Ascending aorta (tissue), 2 donors: ENCODE measurements at places on chromosomes 1 and 21. TPM values are rescaled to one million over a fixed set of nuclear protein-coding genes. Genes with fewer than 3 reads are reported as not detected.

The PRELP gene
- total RNA-seq, result 142 TPM

The PDE9A gene
- total RNA-seq, result 2.2 TPM

DNA sequence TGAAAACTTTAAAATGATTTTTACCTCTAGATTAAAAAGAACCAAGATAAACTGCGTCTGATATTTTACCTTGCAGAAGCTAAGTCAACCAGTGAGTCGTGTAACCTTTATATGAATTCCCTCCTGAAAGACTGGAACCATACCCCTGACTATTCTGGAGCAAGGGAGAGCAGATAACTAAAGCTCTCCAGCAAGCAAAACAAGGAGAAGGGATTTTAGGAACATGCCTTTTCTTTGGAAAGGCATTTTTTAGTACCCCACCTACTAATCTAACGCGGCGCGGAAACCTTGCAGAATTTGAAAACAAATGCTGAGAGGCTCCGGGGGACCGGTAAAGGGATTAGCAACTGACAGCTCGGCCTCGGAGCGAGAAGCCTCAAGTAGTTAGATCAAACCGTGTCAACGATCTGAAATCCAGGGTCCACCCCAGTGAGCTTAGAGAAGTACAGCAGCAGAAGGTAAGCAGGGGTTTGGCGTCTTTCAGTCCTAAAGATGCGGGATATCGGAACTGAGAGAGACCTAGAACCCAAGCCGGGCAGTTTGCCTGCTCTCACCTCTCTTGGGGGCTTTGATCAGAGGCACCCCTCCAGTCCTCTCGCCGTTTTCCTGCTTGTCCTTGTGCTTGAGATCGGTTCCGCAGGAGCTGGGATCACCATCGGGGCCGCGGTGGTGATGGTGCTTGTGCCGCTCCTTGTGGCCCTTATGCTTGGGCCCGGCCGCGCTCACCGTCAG, 954 bp downstream of the RSBN1 start:
- no peaks in the 10 kb centered on the region for H3K4me1 ChIP-seq
- no peak for DNase-seq
- H3K36me3 ChIP-seq, result no peaks in the 10 kb centered on the region
- peak overlapping the region; percentile 97 for H3K27ac ChIP-seq
- no peaks in the 10 kb centered on the region for H3K27me3 ChIP-seq

GRCh38 chr1:89903550-89903949, 82.7 kb downstream of the LRRC8D start:
- no peak overlapping the region for H3K4me3 ChIP-seq
- no peaks in the 10 kb centered on the region for H3K27me3 ChIP-seq
- H3K36me3 ChIP-seq, result no peaks in the 10 kb centered on the region
- no peak overlapping the region for H3K27ac ChIP-seq
- H3K4me1 ChIP-seq, result no peaks in the 10 kb centered on the region

GRCh38 chr1:203290261-203291089, 14.8 kb upstream of the BTG2 start:
- H3K27me3 ChIP-seq, result no peaks in the 10 kb centered on the region
- H3K27ac ChIP-seq, result peak overlapping the region; percentile 93
- H3K36me3 ChIP-seq, result no peaks in the 10 kb centered on the region

GRCh38 chr1:29542548-29542947, 306.2 kb downstream of the PTPRU start:
- DNase-seq, result no peak
- H3K4me3 ChIP-seq, result no peak overlapping the region
- H3K36me3 ChIP-seq, result no peaks in the 10 kb centered on the region
- H3K27me3 ChIP-seq, result no peaks in the 10 kb centered on the region
- H3K27ac ChIP-seq, result no peak overlapping the region

DNA sequence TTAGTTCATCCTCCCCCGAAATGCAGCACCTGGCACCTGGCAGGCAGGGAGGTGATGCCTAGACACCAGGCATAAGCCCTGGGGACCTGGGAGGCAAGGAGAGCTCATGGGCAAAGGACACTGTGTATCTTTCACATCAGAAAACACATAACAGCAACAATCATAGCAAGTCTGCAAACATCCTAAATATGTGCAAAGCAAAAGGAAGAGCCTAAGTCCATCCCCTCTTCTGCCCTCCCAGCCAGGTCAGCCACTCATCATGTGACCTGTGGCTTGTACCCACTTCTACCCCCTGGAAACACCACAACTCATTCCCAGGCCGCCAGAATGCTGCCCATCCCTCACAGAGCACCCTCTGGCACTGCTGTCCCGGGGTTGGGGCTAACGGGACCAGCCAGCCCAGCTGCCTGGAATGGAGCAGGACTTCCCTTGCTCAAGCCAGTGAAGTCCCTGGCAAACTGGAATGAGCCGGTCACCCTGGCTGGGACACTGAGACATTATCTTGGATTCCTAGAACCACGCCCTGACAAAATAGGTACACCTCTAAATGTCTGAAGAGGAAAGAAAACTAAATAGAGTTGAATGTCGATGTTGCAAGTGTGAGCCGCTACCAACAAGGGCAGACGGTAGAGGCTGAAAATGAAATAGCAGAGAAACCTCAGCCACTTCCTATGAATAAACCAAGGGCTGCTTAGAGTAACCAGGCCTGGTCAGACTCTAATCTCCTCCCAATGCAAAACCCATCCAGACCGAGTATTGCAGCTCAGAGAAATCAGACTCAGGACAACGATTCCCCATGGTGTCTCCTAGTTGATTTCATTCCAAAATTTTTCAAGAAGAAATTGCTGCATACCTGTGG, 29.4 kb downstream of the TMPRSS2 start:
- no peaks in the 10 kb centered on the region for H3K27me3 ChIP-seq
- no peak overlapping the region for H3K27ac ChIP-seq
- no peak for DNase-seq
- H3K4me3 ChIP-seq, result no peak overlapping the region
- H3K4me1 ChIP-seq, result no peaks in the 10 kb centered on the region

DNA sequence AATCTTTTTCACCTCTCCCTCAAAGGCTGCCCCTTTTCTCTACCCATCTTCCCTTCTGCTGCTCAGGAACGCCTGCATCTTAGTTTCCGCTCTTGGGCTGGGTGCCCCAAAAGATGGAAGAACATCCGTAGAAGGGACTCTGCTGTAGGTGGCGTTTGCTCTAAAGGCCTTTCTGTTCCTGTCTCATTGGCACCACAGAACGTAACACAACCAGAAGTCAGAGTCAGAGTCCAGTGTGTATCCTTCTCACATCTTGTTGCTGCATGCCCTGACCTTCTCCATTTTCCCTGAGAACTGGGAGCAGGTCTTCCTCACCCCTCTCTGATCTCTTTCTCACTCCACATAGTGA, 103.3 kb downstream of the RNF220 start:
- H3K4me3 ChIP-seq, result no peak overlapping the region
- H3K27me3 ChIP-seq, result no peaks in the 10 kb centered on the region
- H3K27ac ChIP-seq, result no peak overlapping the region
- no peak for DNase-seq
- no peaks in the 10 kb centered on the region for H3K36me3 ChIP-seq

GRCh38 chr1:157580179-157580827, 17.6 kb downstream of the FCRL4 start:
- no peaks in the 10 kb centered on the region for H3K4me1 ChIP-seq
- no peaks in the 10 kb centered on the region for H3K36me3 ChIP-seq
- no peaks in the 10 kb centered on the region for H3K27me3 ChIP-seq

DNA sequence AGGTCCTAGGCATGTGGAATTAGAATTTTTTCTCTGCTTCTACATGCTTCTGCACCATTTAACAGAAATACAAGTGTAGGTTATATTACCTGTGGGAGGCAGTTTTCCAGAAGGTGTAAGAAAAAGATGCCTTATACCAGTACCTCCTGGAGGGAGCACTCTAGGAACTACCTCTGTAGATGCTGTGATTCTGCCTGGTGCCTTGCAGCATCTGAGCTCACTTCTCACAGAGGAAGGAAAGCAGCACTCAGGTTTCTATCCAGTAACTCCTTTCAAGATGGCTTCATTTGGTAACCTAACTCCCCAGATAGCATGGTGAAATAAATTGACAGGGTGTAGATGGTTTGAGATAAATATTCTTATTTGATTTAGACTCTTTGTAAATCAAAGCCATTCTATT, 50.3 kb downstream of the GIPC2 start:
- no peaks in the 10 kb centered on the region for H3K4me1 ChIP-seq
- H3K36me3 ChIP-seq, result no peaks in the 10 kb centered on the region
- no peaks in the 10 kb centered on the region for H3K27me3 ChIP-seq
- DNase-seq, result no peak
- no peak overlapping the region for H3K4me3 ChIP-seq

DNA sequence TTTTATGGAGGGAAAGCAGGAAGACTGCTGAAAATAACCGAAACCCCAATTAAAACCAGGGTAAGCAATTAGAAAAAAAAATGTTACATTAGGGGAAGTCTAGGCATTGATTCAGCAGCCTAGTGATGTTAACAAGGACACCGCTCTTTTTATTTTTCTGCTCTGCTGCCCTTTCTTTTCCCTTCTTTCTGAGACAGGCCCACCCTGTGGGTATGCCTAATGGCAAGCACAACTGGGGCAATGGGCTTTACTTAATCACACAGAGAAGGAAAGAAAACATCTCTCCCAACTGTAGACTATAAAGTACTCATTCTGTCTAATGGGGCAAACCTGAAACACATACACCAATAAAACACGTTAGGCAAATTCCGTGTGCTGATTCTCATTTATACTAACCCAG, 69.6 kb downstream of the GBP6 start:
- H3K27me3 ChIP-seq, result no peaks in the 10 kb centered on the region
- H3K4me1 ChIP-seq, result no peaks in the 10 kb centered on the region
- DNase-seq, result no peak
- H3K27ac ChIP-seq, result no peak overlapping the region
- no peak overlapping the region for H3K4me3 ChIP-seq
